NCI-H1048 (cell line): ENCODE measurements at places on chromosomes 3 and 15.
A peak's percentile ranks its signal among the peaks of the same experiment; 100 is the strongest.

- DNase-seq: no peak
Observed at GRCh38 chr15:69172847-69173246, 12.4 kb downstream of the GLCE start.

DNA sequence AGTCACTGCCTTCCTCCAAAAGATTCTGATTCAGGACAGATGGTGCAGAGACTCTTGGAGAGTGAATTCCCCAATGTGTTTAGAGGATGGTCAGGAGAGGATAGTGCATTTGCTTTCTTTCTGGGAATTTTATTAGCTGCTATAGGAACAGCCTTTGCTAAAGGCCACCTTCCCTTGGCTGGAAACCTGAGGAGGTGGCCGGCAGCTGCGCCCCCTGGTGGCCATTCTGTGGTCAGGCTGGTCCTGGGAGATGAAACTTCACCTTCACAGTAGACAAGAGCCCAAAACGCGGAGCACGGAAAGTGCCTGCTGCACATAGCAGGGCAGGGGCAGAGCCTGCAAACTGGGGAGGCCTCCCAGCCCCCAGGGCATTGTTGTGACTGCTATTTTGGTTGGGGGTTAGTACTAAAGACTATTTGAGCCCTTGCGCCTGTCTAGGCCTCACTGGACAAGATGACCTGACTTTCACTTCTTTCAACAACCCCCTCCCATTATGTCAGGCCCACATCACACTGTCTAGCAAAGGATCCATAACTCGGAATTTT is 34.3 kb downstream of the SEC22C start:
- DNase-seq: peak; percentile 24

DNA sequence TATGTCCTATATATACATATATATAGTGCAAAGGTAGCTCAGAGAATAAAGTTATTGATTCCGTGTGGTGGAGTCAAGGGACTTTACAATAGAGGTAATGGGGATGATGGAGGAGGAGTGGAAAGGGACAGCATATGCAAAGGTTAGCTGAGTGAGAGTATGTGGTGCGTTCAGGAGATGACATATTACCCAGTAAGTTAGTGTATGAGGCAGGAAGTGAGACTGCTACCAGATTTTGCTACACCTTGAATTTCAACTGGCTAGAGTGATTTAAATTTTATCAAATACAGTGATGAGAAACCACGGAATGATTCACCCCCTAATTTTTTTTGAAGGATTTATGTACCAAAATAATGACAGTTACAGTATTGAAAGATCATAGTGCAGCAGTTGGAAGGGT is 2.8 kb downstream of the ACTL6A start:
- DNase-seq: no peak

DNA sequence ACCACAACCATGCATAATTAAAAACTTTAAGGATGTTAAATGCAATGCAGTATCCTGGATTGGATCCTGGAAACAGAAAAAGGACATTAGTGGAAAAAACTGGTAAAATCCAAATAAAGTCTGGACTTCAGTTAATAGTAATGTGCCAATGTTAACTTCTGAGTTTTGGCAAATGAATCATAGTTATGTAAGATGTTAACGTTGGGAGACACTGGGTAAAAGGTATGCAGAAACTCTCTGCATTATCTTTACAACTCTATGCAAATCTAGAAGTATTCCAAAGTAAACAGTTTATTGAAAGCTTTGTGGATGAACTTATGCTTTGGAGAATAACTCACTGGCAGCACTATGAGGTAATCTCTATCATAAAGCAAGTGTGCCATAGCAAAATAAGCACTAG is 357.4 kb downstream of the RORA start:
- no peak for DNase-seq

GRCh38 chr15:60000113-60000823 is 3.8 kb upstream of the FOXB1 start:
- DNase-seq: no peak

- DNase-seq: no peak
Observed at GRCh38 chr3:10780243-10780642, 35.8 kb upstream of the SLC6A11 start.

GRCh38 chr3:171116824-171117395 is 90.4 kb upstream of the SLC2A2 start:
- DNase-seq: no peak

DNA sequence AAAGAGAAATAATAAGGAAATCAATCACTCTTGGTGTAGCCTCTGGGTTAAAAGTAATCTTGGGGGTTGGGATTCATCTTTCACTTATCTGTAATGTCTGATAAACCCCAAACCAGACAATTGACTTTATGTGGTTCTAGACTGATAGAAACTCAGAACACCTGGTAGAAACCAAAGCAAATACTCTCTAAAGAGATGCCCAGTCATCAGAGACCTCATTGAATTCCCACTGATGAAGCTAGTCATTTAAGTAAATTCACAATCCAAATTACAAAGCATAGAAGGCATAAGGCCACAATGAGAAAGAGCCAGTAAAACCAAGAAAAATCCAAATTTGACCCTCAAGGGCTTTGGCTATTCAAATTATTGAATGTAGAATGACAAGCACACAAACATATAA is 250.6 kb downstream of the MBNL1 start:
- no peak for DNase-seq

- no peak for DNase-seq
Observed at GRCh38 chr3:160040181-160040580, 51.5 kb downstream of the IL12A start.
